ENCODE measurements at places on chromosomes 5 and 9.

DNA sequence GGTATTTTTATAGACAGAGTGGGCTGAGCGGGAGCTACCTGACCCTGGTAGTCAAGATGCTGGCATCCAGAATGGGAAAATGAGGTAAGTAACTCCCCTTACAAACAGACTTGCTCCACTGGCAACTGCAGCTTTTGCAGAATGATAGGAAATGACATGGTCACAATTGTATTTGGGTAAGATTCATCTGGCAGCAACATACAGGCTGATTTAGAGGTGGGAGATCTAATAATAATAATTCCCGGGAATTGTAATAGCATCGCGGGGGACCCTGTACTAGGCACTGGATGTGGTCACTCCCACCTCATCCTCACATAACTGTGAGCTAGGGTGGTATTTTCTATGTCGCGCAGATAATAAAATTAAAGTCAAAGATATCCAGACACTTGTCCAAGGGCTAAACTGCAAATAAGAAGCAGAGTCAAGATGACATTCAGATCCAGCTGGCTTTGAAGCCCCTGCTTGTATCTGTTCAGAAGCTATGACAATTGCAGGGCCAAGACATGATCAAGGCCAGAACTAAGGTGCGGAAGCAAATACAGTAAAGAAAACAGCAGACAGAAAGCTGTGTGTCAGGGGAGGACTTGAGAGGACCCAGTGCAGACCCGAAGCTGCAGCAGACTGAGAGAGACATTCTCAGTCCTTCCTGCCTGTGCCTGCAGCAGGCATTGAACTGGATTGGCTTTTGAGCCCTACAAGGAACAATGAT is 507.2 kb downstream of the BNC2 start:
- DNase-seq: no peak

- DNase-seq: no peak
Observed at GRCh38 chr5:54404568-54404967, 50.9 kb upstream of the HSPB3 start.

GRCh38 chr5:137141779-137142178 is 357.3 kb downstream of the SPOCK1 start:
- DNase-seq: peak; percentile 58

DNA sequence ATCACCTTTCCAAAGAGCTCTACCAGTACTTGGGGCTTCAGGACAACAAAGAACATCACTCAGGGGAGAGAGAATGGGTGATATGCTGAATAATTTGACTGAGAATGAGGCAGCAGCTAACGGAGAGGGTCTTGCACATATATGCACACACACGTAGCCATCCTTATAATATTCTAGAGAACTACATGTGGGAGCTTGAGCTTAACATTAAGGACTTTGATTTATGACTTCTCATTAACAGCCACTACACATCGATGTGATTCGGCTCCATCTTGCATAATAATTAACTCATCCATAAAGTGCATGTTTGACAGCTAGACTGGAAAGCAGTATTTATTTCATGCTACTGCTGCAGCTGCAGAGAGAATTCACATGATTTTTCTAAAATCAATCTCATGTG is 163.4 kb downstream of the RAB3C start:
- no peak for DNase-seq

DNA sequence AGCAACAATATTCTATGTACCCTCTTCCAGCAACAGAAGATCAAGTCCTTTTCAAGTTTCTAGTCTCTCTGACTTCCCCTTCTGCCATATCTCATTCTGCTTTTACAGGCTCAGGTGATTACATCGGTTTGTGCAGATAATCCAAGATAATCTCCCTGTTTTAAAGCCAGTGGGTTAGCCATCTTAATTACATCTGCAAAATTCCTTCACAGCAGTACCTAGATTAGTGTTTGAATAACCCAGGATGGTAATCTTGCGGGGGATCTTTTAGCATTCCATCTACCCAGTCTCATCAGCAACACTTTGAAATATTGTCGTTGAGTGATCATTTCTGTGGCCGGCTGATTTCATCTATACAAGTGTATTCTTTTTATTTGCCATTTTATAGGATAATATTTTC is 130.2 kb downstream of the GHR start:
- no peak for DNase-seq

- DNase-seq: no peak
Observed at GRCh38 chr5:78819166-78819565, 165.9 kb downstream of the ARSB start.

GRCh38 chr5:14268738-14269137 is 125.6 kb downstream of the TRIO start:
- no peak for DNase-seq

DNA sequence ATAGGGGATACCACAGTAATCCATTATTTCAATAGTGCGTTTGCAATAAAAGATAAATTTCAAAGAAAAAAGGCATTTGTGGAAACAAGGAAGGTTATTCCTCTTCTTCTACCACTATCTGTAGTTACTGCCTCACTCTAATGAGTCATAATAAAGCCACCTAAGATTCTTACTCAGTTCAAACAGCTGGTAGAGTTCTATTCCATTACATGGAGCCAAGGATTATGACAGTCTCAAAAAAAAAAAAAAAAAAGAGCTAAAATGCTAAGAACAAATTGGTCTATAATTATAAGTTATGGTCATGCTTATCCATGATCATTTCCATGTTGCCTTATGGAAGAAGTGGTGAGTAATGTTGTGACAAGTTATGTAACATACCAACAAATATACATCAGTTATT is 46.3 kb downstream of the DENND1A start:
- DNase-seq: no peak

GRCh38 chr9:8903077-8903476 is 1103.5 kb upstream of the DMAC1 start:
- no peak for DNase-seq

DNA sequence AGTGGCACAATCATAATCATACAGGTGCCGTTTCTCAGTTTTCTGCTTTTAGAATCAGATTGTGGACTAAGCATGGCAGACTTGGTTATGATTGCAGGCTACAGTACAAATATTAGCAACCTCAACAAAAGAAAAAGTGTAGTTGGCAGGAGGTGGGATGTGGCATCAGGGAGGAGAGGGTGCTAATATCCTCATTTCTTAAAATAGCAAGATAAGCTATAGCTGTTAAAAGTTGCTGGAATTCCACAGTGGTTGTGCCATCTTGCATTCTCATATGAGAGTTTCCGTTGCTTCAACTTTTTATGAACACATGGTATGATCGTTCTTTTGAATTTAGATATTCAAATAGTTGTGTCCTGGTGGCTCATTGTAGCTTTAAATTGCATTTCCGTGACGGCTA is 21.4 kb downstream of the PIP5K1B start:
- no peak for DNase-seq

DNA sequence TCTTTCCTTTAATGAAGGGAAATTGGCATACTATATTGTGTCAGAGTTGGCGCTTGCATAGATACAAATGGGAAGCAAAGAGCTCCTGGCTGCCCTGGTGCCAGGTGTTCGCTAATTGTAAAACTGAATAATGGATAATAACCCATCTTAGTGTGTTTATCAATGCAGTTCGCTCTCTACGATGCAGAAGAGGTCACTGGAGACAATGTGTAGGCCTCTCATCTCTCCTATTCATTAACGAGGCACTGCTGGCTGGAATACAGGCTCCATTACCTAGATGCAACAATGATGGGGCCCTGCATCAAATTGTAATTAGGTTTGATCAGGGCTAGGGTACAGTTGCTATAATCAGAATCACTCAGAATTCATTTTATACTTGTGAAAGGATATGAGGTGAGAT is 171.0 kb downstream of the RMI1 start:
- DNase-seq: no peak

DNA sequence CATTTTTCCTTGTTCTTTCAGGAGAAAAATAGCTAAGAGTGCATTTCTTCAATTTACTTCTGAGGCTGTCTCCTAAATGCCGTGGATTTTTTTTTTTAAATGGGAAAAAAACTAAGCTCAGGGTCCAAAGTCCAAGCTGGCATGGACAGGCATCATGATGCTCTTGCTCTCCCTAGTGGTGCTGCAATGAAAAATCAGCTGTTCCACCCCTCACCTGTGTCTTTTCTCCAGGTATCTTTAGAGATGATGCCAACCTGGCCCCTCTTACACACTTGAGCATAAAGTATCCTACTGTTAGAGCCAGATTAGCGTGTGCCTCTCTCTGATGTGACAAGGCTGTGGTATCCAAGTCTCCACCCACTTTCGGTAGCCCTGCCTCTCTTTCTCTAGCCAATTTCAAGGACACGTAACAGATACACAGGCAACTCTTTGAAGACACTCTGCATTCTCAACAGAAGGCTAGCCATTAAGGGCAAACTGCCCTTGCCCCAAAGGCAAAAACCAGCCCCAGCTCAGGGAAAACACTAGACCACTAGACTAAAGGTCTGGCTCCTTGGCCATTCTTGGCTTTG is 208.8 kb downstream of the SAXO1 start:
- no peak for DNase-seq

GRCh38 chr5:107863125-107863524 is 192.4 kb upstream of the EFNA5 start:
- no peak for DNase-seq

GRCh38 chr9:128420060-128420650 is 502 bp upstream of the CERCAM start:
- peak; percentile 77 for DNase-seq

All from EL (cell line).